Stimulated activated effector memory CD8-positive, alpha-beta T cell treated with anti-CD3 and anti-CD28 coated beads, Interleukin-12 subunit alpha, Interleukin-12 subunit beta, amount 100 ng/mL, for 72 hours (primary cell): ENCODE measurements at places on chromosomes 11 and 22.

- DNase-seq: peak; percentile 23
These were observed 42.0 kb upstream of the CXCR5 start for GRCh38 chr11:118841469-118842242.

- DNase-seq: no peak
These were observed 578.5 kb downstream of the BUD13 start for GRCh38 chr11:116194156-116194904.

- no peak for DNase-seq
These were observed 75.3 kb downstream of the CD44 start for GRCh38 chr11:35214226-35214770.

- no peak for DNase-seq
These were observed 859 bp downstream of the RPS6KB2 start for GRCh38 chr11:67429038-67429668.

GRCh38 chr22:49237703-49238102 is 590.0 kb downstream of the BRD1 start:
- no peak for DNase-seq

- no peak for DNase-seq
These were observed 59.1 kb upstream of the SCUBE2 start for GRCh38 chr11:9150501-9150900.

- DNase-seq: peak; percentile 21
These were observed 88.6 kb upstream of the CRYBB3 start for GRCh38 chr22:25110846-25111578.

GRCh38 chr11:71266114-71266833 is 13.9 kb upstream of the SHANK2 start:
- no peak for DNase-seq

GRCh38 chr22:36194971-36195370 is 6.6 kb downstream of the APOL4 start:
- DNase-seq: no peak

- no peak for DNase-seq
These were observed 20.9 kb upstream of the MICAL2 start for GRCh38 chr11:12089473-12089872.

DNA sequence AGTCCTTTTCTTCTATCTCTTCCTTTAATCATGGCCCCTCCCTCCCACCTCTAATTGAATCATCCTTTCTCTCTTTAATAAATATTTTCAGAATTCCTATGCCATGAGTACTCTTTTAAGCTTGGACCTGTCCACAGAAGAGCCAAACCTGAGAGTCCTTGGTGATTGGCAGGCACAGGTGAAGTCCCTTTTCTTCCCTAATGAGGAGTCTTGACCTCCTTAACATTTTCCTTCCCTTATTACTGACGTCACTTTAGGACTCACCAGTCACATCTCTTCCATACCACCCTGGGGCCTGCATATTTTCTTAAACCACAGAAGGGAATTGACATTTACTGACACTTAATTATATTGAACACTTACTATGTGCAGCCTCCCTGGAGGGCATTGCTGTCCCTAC is 41.0 kb upstream of the RASSF10 start:
- DNase-seq: peak; percentile 35

DNA sequence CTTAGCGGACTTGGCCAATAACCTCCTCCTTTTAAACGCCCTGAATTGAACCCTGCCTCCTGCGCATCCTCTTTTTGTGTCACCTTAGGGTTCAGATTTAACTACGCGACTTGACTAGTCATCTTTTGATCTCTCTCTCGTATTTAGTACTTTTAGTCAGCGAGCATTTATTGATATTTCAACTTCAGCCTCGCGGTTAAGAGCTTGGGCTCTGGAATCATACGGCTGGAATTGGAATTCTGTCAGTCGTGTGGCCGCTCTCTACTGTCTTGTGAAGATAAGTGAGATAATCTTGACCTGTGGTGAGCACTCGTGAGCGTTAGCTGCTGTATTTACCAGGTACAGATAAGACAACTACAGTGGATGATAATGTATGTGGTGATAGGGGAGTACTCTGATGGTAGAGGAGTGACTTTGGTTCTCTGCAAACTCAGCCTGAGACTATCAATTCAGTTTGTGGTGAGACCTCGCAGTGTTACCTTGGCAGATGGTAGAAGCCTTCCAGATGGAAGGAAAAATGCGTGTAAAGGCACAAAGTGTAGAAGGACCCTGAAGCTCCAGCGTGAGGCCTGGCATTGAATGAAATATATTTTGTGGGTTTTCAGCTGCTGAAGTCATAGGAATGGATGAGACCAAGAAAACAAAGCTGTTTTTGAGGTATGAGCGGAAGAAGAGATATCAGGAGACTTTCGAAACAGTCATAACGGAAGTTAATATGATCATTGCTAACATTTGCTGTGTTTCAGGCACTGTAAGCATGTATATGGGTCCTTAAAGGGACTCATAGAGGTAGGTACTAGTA is 682 bp downstream of the ATM start:
- DNase-seq: no peak

- no peak for DNase-seq
These were observed 58.9 kb downstream of the FBXO7 start for GRCh38 chr22:32533265-32534111.

DNA sequence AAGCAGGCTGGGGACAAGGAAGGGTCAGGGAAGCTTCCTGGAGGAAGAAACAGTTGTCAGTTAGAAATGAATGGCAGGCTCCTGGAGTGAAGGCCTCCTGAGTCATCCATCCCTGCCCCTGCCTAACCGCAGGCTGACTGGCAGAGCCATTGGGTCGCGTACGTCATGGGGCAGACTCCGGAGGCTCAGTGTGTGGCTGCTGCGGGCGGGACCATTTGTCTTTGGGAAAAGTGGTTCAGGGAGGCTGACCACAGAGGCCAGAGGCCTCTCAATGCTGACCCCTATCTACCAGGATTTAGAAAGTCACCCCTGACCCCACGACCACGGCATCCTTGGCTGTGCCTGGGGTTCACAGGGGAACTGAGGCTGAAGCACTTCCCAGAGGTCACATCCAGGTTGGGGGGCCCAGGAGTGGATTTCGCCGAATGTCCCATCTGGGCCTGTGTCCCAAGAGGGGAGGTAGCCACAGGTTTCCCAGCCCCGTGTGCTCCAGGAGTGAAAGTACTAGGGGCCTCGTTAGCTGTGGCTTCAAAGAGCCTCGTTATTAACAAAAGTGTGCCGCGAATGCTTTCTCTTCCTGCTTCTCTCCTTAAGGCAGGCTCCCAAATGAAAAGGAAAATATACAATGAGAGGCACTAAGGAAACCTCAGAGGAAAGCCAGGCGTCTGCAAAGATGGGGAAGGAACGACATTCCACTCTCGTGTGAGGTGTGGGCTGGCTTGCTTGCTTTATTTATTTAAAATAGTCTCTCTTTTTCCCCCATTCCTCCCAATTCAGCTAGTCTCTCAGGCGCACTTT is 58.9 kb downstream of the FLRT1 start:
- no peak for DNase-seq

GRCh38 chr11:93278976-93279375 is 51.6 kb upstream of the DEUP1 start:
- DNase-seq: no peak

- DNase-seq: no peak
These were observed 2.0 kb downstream of the FBLN1 start for GRCh38 chr22:45504373-45505341.

DNA sequence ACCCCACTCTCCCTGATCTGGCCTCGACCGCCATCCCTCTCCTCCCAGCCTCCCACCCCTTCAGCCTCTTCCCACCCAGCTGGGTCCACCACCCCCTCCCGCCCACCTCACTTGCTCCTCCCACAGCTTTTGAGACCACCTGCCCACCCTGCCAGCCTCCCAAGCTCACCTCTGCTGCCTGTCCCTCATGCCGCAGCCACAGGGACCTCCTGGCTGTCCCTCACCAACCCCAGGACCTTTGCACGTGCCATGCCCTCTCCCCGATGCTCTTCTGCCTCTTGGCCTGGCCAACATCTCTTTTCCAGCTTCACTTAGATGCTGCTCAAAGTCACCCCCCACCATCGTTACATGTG is 6.5 kb downstream of the PNPLA5 start:
- no peak for DNase-seq

DNA sequence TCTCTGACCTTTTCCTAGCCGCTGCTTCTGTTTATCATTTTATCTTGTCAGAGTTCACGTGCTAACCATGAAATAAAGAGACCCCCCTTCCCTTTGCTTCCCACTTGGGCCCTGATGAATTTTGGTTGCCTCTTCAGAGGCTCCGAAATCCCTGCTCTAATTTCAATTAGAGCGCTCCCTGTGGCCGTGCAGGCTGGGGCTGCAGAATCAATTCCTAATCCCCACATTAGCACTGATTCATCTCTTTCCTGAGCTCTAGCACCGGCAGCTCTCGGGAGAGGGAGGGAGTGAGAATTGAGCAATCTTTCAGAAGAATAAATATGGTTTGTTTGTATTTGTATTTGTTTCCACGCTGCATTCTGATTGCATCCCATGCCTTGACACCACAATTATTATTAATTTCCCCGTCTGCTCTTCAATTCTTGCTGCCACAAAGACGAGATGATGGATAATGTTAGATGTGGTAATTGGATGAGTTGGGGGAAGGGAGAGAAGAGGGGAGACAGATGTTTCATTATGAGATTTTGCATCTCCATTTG is 76.9 kb downstream of the NTM start:
- no peak for DNase-seq

- DNase-seq: peak; percentile 89
These were observed 10.4 kb upstream of the SLCO2B1 start for GRCh38 chr11:75140269-75141138.

- no peak for DNase-seq
These were observed 35.4 kb downstream of the CD82 start for GRCh38 chr11:44600839-44601383.

DNA sequence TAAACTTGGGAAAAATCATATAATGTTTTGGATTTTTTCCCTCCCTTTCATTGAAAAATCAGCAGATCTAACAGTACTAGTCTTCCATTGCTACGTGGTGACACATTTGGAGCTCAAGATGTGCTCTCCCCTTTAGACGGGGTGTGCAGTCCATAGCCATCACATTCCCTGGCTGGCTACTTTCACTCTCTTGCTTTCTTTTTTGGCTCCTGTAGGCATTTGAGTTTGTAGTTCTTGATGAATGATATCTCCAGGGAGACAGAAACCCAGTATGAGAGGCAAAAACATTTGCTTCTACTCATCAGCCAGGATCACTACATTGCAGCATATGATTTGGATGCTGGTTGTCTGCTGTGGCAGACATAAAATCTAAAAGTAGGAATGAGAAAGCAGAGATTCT is 12.1 kb downstream of the CCDC81 start:
- DNase-seq: no peak

- no peak for DNase-seq
These were observed 49.2 kb upstream of the OR4B1 start for GRCh38 chr11:48167380-48167779.

- DNase-seq: no peak
These were observed 3.8 kb upstream of the CPT1A start for GRCh38 chr11:68845351-68846002.

GRCh38 chr11:62337303-62338181 is at the start of gene ASRGL1:
TSS of gene ASRGL1 (plus strand) at chr11:62337448. CDS start at chr11:62337978, 530 bp downstream.
- peak; percentile 70 for DNase-seq

GRCh38 chr11:14751975-14752407 is 108.4 kb downstream of the PDE3B start:
- DNase-seq: no peak

GRCh38 chr11:118883368-118884071 is at the start of gene CXCR5:
TSS of gene CXCR5 (plus strand) at chr11:118883892. CDS start at chr11:118883942, 50 bp downstream.
- no peak for DNase-seq

- DNase-seq: no peak
These were observed 346 bp downstream of the FJX1 start for GRCh38 chr11:35618497-35619115.

GRCh38 chr11:62542750-62543567 is 3.6 kb downstream of the AHNAK start:
- DNase-seq: peak; percentile 81

- DNase-seq: no peak
These were observed 11.3 kb upstream of the LTO1 start for GRCh38 chr11:69686452-69686851.

- no peak for DNase-seq
These were observed 26.8 kb downstream of the CTR9 start for GRCh38 chr11:10777806-10778205.

GRCh38 chr11:19919050-19919561 is 206.5 kb downstream of the NAV2 start:
- DNase-seq: no peak

GRCh38 chr11:62985041-62985750 is 429 bp upstream of the SLC22A6 start:
- no peak for DNase-seq

- no peak for DNase-seq
These were observed 88.2 kb downstream of the SHANK2 start for GRCh38 chr11:71164186-71164585.

DNA sequence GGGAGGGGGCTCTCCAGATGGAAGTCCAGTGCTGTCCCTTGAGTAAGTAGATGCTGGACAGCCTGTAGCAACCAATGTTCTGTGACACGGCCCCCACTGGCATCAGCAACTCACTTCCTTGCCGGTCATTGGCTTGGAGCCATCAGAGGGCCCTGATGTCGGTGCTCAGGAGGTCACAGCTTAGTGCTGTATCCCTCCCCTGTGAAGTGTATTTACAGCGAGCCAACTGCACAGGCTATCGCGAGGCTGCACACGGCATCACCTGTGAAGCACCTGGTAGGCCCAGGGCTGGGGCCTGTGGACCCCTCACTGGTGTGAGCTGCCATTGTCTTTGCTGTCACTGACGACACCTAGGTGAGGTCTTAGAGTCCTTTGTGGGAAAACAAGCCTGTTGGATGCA is 13.4 kb upstream of the ACR start:
- no peak for DNase-seq

DNA sequence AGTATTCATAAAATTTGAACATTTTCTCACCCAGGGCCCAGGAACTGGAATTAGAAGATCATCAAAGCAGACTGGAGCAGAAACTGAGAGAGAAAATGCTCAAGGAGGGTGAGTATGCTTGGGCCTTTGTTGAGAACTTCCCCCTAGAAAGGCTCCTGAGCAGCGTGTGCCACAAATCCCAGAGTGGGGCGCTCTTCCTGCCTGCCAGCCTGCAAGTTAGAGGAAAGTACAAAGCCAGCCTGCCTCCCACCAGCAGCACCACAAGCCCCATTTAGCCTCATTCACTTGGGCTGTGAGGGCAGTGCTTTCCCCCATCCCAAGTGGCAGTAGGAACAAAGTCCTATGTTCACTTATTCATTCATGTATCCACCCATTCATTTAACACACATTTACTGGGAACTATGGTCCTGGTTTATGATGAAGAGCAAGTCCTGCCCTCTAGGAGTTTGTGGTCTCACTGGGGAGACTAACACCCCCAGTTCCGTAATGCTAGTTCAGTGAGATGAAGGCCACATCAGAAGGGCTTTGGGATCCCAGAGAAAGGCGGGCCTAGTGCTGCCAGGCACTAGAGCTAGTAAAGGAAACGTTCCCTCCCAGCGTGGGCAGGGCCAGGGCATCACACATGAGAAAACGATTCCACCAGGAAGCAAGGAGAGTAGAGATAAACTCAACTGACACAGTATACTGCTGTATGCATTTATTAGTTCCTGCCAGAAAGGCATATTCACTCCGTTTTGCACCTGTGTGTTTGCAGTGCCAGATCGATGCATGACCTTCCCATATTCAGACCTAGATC is 22.4 kb upstream of the PARVA start:
- DNase-seq: no peak

DNA sequence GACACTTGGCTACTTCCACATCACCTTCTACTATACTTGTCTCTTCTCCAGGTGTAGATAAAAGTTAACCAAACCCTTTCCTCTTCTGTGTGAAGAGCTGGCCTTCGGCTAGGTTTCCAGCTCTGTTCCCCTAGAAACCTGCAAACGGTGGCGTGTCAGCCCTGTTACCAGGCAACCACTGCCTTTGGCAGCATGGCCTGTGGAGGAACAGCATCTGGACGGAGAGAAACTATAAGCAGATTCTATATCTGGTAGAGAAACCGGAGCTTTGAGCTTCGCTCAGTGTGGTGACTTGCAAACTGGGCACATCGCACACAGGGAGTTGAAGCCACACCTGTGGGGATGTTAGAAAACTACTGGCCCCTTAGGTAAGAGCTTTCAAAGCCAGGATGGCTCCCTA is 35.9 kb downstream of the ARAP1 start:
- DNase-seq: no peak
